Osteocyte (in vitro differentiated cells): ENCODE measurements at places on chromosomes 1 and 21.
A peak's percentile ranks its signal among the peaks of the same experiment; 100 is the strongest.

DNA sequence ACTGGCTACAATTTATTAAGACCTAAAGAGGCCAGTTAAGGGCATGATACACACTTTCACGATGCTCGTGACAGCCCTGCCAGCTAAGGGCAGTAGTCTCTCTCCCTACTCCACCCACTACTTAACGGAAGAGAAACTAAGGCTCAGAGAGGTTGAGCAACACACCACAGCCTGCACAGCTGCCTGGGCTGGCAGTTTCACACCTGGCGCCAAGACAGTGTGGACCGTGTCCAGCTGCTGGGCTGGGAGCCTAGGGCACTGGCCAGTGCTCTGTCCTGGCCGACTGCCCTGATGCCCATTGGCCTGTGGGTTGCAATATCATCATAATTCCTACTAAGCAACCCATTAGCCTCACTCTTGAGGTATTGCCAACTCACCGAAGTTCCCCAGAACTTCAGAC, 27.6 kb downstream of the TENT5C start:
- no peak for DNase-seq

DNA sequence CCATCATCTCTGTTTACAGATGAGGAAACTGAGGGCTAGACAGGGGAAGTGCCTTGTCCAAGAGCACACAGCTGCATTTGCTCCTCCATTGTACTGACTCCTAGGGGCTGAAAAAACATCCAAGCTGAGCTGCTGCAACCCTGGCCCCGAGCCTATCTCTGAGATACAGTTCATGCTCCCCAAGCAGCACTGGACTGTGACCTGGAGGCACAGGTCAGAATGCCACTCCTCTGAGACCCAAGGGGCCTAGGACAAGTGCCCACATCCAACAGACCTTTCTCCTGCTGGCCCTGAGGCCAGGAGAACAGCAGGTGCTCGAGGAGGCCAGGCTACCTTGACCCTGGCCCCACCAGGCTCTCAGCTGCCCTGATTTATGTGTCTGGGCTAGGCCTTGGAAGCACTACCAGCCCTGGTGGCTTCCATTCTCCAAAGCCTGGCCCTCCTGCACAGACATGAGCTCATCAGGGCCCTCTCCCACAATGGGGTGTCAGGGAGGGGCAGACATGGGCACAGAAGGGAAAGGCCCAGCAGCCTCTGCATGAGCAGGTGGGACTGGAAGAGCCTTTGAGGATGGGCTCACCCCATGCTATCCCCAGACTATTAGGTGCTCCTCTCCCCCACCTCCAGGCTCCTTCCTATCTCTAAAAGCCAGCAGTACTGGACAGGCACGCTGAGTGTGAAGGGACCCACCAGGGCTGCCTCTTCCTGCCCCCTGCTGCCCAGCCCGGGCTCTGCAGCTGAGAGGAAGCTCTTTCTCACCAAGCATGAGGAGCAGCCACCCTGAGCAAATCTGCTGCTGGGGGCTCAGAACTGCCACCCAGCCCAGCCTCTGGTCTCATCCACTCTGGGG, 18.8 kb downstream of the ADGRB2 start:
- DNase-seq = peak; percentile 91

- DNase-seq = no peak
Observed at GRCh38 chr1:86155807-86156565, 586 bp downstream of the COL24A1 start.

- DNase-seq = no peak
Observed at GRCh38 chr1:179493323-179493722, 82.4 kb downstream of the NPHS2 start.

GRCh38 chr21:15667010-15667409, 62.8 kb upstream of the USP25 start:
- DNase-seq = no peak

GRCh38 chr1:4305526-4306301, 348.7 kb upstream of the AJAP1 start:
- DNase-seq = peak; percentile 54

DNA sequence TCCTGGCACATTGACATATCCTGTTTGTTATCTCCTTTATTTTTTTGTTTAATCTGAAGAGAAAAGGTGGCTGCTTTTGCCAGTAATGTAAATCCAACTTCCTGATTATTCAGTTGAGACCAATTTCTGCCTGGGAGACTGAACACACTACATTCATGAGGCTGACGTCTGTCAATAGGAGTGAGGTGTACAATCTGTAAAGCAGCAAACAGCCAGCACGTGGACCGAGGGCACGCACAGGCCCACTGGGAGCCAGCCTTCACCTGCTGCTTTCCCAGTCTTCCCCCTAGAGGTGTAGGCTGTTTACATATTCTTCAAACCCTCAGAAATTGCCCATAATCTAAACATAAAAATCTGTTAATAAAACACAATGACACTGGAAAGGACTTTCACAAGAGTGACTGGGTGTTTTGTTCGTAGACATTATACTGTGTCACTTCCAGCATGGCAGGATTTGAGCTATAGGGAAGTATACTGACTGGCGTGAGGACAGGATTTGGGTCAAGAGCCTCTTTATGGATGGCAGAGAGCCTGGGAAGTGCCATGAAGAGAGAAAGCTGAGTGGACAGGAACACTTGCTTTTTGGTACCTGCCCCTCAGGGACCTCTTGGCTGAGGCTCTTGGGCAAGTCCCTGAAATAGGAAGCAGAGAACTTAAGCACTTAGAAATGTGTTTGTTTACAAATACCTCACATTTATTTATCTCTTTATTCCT, 552.9 kb upstream of the CAMK1G start:
- DNase-seq = no peak

- no peak for DNase-seq
Observed at GRCh38 chr1:230985711-230986110, 6.8 kb downstream of the ARV1 start.

- DNase-seq = no peak
Observed at GRCh38 chr1:113768916-113769600, 9.8 kb upstream of the PHTF1 start.

- DNase-seq = no peak
Observed at GRCh38 chr1:216686860-216687766, 36.1 kb downstream of the ESRRG start.

GRCh38 chr1:36124404-36125128, 456 bp downstream of the COL8A2 start:
- DNase-seq = no peak
